ENCODE measurements at places on chromosomes 1 and 21.

DNA sequence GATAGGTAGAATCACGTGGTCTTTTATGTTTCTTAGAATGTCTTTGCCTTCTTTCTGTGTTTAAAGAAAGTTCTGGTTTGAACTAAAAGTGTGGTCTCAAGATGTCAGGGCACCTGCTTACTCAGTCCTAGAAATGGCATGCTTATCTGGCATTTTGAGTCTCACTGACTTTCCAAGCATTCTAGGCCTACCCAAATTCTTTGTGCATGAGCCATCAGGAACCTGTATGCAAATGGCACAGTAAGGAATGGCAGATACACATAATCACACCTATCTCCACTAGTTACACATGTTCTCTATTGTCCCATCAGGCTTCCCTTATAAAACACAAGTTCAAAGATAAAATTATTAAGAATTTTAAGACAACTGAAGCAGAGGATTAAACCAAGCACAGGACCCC, 29.5 kb upstream of the CLCA4 start:
- DNase-seq: no peak

GRCh38 chr1:36614991-36615390, 132.3 kb upstream of the CSF3R start:
- no peak for DNase-seq

DNA sequence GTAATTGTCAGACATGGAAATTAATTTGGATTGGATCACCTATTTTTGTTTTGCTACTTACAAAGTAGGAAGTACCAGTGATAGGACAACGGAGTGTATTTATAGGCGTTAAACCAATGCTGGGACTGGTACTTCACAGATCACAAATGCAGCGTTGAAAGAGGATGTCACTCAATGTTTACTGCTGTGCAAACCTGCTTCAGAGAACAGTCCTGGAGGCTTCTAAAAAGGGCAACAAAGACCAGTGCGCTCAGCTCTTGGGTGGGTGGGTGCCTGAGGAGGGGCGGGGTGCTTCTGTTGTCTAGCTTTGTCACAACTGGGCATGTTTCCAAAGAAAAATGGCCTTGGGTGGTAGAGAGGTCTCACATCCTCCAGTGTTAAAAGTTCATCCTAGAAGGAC, 2.1 kb downstream of the C1orf21 start:
- no peak for DNase-seq

GRCh38 chr1:227372726-227373130, 54.4 kb upstream of the CDC42BPA start:
- DNase-seq: no peak

DNA sequence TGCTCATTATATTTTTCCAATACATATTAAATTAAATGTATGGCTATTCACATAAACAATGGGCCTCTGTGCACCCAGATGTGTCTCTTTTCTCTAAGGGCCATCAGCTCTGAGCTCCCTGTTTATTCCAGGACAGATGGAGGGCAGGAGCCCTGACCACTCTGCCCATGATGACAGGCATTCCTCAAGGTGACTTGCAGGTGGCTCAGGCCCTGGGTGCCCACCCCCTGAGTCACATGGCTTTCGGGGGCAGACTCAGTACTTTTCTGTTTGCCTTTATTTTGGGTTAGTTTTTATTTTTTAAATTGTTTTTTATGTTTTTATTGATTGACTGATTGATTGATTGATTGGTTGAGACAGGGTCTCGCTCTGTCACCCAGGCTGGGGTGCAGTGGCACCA, 6.4 kb upstream of the LRP8 start:
- no peak for DNase-seq

DNA sequence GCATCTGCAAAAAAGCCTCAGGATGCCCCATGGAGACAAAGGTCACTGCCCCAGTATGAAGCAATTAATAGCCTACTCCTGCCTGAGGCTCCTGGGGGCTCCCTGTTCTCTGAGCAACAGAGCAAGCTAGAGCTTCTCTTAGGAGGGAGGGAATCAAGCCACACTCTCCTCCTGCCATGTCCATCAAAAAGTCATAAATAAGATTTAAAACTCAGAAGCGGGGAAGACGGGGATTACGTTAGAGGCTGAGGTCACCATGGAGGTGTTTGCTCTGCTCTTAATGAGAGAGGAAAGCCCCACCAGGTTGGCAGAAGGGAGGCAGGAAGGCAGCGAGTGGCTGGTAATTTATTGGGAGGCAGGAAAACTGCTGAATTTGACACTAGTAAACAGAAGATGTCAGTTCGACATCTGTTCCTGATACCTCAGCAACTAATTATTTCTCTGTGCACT, 98.4 kb upstream of the TNR start:
- peak; percentile 33 for DNase-seq

DNA sequence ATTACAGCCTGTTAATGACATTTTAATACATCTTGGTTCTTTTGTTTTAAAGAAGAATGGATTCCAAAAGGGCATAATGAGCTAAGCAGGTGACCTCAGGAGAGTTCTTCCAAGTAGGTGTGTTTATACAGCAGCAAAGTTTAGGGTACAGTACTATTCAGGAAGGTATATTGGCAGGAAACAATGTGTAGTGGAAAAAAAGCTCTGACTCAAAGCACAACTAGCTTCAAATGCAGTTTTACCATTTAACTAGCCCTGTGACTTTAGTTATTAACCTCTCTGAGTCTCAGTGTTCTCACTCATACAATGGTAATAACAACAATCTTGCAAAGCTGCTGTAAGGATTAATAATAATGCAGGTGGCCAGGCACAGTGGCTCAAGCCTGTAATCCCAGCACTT, 29.9 kb downstream of the FAF1 start:
- DNase-seq: no peak

GRCh38 chr1:151988405-151988923, 5.2 kb downstream of the S100A10 start:
- DNase-seq: no peak

DNA sequence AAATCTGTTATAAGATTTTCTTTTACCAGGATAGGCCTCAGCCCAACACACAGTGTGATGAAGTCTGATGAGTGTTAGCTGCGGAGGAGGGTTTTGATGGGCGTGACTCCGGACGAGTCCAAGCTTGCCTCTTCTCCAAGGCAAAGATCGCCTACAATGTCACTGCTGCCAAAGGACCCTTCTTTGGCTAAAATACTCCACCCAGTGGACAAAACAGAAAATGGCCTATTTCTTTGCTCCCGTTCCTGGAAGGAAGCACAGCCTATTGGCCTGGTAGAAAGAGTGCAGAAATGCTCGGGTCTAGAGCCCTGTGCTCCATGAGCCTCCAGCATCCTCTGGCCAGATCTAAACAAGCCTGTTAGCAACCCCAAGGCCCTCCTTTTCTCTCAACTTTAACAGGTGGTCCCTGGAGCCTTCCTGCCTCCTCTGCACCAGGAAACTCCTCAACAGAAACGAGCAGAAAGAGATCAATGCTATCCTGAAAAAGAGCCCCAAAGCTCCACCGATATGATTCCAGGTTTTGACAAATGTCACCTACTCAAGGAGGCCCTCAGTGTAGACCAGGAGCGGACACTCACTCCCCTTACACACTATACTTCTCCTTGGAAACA, 3.4 kb upstream of the CASQ2 start:
- DNase-seq: peak; percentile 74

GRCh38 chr1:173005196-173005864, 45.4 kb downstream of the TNFSF18 start:
- DNase-seq: no peak

GRCh38 chr1:20476265-20477038, 9.6 kb downstream of the CAMK2N1 start:
- no peak for DNase-seq

DNA sequence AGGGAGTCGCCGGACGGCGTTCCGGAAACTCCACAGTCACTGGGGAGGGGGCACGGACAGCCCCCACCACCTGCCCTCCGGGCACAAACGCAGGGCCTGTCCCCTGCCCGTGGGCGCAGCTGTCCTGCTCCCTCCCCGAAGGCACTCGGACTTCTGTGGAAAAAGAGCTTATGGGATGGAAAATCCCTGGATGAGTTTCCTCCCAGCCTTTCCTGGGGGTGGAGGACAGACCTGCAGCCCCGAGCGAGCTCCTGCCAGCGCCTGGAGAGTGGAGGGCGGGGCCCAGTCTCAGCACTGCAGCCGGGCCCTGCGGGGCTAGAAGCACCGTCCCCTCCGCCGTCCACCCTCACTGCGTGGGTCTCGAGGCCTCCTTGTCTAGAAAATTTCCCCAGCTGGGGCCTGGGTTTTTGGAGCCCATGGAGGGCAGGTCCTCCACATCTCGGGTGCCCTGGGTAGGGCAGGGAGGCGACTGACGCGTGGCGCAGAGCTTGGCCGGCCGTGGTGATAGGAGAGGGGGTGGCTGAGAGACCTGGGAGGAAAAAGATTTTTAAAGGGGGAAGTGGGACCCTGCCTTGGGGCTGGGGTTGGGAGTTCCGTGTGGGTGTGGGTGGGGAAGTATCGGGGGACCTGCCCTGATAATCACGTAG, 6.4 kb upstream of the COL6A1 start:
- DNase-seq: no peak

GRCh38 chr1:113247355-113247754, 143.0 kb upstream of the MAGI3 start:
- no peak for DNase-seq

- no peak for DNase-seq
Observed at GRCh38 chr1:36440646-36441045, 9.6 kb downstream of the OSCP1 start.

DNA sequence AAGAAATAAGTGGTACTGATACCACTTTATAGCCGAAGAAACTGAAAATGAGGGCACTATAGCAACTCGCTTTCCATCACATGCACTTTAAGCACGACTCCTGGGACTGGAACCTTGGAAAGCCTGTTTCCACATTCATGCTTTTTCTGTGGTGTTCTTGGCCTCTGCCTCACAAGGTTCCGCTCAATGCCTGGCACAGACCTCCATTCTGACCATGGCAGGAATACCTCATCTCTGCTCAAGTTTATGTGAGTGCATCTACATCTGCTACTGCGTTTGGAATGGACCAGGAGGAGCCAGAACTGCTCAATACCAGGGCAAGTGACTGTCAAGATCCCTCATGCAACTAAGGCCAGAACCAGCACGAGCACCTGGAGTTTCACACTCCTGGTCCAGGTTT, 11.6 kb downstream of the NGF start:
- no peak for DNase-seq

- no peak for DNase-seq
Observed at GRCh38 chr1:40965531-40965930, 14.0 kb upstream of the CTPS1 start.

GRCh38 chr1:154519591-154519991, 17.4 kb upstream of the SHE start:
- DNase-seq: no peak

- DNase-seq: peak; percentile 14
Observed at GRCh38 chr1:63261736-63262458, 60.5 kb upstream of the FOXD3 start.

- DNase-seq: no peak
Observed at GRCh38 chr1:23930270-23930669, 17.1 kb upstream of the CNR2 start.

DNA sequence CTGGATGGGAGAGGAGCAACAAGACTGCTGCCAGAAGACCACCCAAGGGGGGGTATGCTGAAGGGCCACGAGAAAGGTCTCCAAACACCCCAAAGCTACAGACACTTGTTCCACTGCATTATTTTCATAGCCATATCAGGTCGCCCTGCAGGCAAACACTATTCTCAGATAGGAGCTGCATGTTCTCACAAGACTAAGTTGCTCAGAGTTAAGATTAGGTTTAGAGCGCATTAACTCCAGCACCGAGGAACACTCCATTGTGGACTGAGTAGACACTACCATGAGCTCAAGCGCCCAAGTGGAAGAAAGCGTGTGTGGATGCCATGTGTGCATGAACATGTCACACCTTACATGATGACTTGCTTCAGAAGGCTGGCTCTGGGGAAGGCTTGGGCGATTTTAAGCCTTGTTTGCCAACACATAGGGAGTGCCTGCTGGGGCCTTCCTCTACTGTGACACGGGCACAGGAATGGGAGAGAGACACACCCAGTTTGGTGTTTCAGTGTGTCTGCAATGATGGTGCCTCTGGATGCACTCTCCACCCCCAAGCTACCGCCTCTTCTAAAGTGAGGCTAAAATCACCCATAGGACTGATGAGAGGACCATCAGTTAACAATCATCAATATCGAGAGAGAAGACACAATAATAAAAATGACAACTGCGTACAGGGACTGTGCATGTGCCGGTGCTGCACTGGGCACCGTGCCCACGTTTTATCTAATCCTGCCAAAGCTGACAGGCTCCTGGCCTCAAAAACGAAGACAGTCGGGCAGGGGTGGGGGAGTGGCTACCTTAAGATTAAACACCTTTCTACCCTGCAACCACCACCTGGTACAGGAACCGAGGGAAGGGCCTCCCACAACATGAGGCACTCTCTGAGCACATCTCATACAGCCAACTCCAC, 34.9 kb downstream of the SSBP3 start:
- no peak for DNase-seq

DNA sequence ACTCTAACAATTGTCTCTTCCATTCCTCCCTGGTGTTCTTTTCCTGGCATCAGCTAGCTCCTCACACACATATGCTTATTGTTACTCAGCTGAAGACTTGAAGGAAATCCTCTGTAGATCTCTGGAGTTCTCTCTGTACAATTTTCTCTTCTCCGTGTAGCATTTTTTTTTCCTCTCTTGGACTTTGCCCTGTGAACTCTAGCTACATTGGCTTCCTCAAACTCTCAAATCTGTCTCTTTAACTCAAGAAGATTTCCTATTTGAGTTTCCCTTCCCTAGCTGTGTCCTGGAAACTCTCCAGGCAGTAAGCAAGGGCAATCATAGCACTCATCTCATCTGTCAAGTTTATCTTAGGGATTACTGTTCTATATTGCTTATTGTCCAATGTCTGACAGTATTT, 4.3 kb upstream of the MIA3 start:
- DNase-seq: no peak

GRCh38 chr1:215376544-215377264, 190.4 kb upstream of the KCTD3 start:
- peak; percentile 71 for DNase-seq

DNA sequence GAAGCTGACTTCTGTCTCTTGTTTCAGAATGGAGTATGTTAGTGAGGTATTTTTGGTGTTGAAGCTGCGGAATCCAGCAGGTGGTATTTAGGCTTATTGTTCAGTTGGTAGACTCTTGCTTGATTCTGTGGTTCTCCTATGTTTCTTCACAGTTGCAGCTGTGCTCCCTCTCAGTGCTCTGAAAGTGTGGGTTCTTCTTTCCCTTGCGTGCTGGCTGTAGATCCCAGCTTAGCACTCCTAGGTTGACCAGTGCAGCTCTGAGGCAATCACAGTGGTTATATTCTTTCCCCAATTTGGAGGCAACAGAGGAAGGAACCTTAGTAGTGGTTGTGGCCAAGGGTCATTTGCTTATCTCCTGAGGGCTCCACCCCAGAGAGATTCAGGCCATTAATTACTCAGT, 269.2 kb upstream of the NRIP1 start:
- no peak for DNase-seq

DNA sequence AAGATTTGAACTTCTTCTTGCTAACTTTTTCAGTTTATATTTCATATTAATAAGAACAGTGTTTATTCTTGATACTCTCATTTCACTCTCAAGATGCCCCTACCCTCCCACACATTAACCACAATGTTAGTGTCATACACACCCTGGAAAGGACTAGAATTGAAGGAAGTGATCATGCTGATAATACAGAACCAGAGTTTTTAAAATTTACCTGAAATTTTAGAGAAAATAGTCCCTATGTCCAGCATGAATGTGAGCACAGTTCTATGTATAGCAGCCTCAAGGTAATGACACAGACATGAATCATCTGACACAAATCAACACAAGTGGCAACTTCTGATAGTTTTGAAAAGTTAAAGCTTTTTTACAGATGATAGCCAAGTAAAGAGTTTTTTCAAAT, 26.0 kb downstream of the RGS1 start:
- DNase-seq: no peak

- no peak for DNase-seq
Observed at GRCh38 chr1:152020849-152021248, 16.0 kb downstream of the S100A11 start.

GRCh38 chr1:69409731-69410456, 157.8 kb upstream of the LRRC7 start:
- no peak for DNase-seq

Measured in NCI-H2107 (cell line).